HS-27A (cell line): ENCODE measurements at places on chromosomes 7 and 10.

DNA sequence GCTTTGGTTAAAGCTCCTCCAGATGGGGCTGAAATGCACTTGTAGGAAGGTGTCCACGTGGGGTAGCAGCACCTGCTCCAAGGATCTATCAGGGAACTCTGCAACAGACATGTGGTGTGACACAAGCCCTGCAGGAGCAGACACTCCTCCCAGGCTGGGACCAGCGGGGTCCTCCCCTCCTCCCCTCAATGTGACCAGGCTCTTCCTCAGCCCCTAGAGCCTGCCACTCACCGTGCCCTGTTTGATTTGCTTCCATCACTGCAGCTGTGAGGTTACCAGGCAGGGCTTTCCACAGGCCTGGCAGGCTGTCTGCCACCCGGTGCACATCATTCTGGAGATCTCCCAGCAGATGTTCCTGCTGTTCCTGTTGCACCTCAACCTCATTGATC is 13.4 kb downstream of the MMRN2 start:
- DNase-seq: no peak

DNA sequence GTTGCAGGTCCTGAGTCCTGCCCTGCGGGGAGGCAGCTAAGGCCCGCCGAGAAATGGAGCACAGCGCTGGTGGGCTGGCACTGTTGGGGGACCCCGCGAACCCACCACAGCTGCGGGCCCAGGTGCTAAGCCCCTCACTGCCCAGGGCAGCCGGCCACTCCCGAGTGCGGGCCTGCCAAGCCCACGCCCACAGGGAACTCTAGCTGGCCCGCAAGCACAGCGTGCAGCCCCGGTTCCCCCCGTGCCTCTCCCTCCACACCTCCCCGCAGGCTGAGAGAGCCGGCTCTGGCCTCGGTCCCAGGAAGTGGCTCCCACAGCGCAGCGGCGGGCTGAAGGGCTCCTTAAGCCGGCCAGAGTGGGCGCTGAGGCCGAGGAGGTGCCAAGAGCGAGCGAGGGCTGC is 3.5 kb upstream of the NSMCE4A start:
- no peak for DNase-seq

- no peak for DNase-seq
Observed at GRCh38 chr7:127581716-127582115, 3.7 kb downstream of the GCC1 start.

DNA sequence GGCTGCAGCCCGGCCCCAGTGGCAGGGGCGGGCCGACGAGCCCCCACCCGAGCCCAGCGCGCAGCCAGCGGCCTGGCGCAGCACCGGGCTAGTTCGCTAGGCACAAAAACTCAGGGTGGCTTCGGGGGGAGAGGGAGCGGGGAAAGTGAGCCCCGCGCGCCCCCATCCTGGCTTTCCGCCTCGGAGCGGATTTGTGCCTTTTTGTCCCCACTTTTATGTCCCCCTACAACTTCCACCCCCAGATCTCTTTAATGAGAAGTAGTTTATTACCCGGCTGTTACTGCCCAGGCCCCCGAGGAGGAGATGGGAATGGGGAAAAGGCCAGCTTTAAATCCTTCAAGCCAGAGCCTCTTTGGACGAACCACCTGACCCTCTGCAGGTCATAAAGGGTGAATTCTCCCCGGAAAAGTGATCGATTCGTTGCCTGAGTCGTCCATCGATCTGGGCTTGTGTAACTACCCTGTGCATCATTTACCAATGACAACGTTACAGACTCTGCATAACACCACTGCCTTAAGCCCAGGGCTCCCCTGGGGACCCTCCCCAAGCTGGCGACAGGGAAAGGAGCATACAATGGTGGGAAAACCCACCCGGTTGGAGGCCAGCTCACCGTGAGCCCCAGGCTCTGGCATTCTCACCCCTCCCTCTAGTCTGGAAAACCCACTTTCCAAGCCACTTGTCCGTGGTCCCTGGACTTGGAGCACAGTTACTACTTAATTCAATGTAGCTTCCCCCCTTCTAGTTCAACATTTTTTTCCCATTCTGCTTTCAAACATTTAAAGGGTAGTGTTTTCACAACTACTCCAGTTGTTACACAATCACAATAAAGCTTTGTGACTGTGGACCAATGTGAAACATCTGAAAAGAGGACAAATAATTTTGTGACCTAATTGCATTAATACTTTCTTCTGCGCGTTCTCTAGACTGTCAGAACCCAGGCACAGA is 748 bp upstream of the SH3PXD2A start:
- DNase-seq: no peak

DNA sequence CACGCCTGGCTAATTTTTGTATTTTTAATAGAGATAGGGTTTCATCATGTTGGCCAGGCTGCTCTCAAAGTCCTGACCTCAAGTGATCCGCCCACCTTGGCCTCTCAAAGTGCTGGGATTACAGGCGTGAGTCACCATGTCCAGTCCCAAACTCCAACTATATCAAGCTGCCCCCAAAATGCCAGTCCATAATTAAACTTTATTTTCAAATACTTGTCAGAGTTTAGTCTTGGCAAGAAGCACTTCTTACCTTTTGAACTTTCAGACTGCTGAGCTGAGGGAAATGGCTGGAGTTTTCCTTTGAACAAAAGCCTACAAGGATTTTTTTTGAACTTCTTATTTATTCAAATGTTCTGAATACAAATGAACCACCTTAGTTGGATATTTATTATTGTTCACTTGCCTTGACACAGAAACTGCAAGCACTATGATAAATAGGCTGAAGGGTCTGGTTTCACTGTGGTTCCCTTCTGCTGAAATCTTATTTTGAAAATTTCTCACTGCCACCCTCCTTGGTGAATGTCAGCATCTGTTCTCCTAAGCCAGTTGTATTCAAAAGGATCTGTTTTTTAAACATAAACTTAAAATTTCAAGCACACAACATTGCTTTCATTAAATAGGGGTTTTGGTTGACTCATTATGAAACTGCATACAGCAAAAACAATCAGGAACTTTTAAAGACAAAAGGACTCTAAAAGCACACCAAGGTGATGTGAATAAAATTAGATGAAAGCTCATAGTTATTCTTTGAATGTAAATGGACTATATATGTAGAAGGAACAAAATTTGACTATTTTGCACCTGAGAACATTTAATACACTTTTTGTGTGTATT is 101.7 kb upstream of the SLC26A5 start:
- no peak for DNase-seq

DNA sequence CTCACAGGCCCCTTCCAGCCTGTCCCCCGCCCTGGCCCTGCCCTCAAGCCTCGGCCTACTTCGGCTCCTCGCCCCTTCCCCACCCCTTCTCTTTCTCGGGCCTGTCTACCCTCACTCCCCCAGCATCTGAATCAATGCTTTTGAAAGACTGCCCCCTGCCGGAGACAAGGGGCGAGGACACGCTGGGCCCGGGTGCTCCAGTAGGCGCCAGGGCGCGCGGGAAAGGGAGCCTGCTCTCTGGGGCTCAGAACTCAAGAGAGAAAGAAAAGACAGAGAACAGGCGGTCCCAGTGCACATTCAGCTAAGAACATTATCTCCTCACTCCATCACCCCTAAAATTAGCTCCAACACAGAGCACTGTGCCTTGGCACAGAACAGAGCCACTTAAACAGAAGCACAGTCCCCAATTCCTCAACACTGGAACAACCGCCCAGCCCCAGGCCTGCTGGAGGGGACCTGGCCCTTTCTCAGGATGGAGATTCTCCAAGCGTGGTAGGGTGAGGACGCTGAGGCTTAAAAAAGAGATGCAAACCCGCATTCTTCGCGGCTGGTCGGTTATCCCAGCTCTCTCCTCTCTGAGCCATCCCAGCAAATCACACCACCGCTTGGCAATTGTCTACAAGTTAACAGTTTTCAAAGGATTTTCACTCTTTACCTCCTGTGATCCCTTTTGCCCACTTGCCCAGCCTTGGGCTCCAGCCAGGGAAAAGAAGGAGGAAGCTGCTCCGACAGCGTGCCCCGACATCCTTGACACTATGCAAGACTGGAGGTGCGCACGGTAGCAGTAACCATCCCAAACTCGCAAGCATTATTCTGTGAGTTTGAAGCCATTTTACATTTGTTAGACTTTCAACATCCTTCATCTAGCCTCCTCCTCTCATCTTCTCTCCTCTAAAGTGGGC is 2.1 kb downstream of the GIGYF1 start:
- no peak for DNase-seq

GRCh38 chr10:18608596-18608995 is 42.8 kb downstream of the NSUN6 start:
- no peak for DNase-seq
